Activated CD4-positive, alpha-beta memory T cell treated with anti-CD3 and anti-CD28 coated beads for 36 hours (primary cell): ENCODE measurements at places on chromosomes 16 and 17.

GRCh38 chr17:53470626-53471025, 352.1 kb upstream of the KIF2B start:
- no peak overlapping the region for H3K27ac ChIP-seq
- H3K36me3 ChIP-seq, result no peaks in the 10 kb centered on the region
- H3K27me3 ChIP-seq, result no peaks in the 10 kb centered on the region
- H3K4me1 ChIP-seq, result no peaks in the 10 kb centered on the region
- no peak overlapping the region for H3K4me3 ChIP-seq
- DNase-seq, result no peak

GRCh38 chr17:76382803-76383545, 1.4 kb upstream of the SPHK1 start:
- peak overlapping the region; percentile 78 for H3K4me3 ChIP-seq
- peak; percentile 81 for DNase-seq
- H3K27me3 ChIP-seq, result no peaks in the 10 kb centered on the region
- H3K27ac ChIP-seq, result peak overlapping the region; percentile 85
- peaks cover 8% of the 10 kb centered on the region for H3K4me1 ChIP-seq
- no peaks in the 10 kb centered on the region for H3K36me3 ChIP-seq

DNA sequence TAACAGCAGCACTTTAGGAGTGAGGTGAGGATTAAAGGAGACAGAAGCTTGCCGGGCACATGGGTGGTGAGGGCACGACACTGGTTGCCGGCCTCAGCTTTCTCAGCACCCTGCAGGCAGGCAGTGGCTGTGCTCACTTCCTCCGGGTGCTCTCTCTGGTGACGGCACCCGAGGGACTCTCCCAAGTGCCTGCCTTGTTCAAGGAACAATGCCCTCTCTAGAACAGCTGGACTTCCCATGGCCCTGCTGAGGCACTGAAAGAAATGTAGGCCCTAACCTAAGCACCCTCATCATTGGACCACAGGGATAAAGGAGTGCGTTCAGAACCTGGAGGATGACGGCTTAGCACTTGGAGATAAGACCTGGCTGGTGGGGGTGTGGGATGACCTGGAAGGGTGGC, 72.7 kb downstream of the N4BP1 start:
- H3K27me3 ChIP-seq, result no peaks in the 10 kb centered on the region
- H3K36me3 ChIP-seq, result peaks cover 15% of the 10 kb centered on the region
- no peak overlapping the region for H3K27ac ChIP-seq
- peaks cover 14% of the 10 kb centered on the region for H3K4me1 ChIP-seq
- no peak overlapping the region for H3K4me3 ChIP-seq

- H3K4me3 ChIP-seq, result no peak overlapping the region
- no peaks in the 10 kb centered on the region for H3K27me3 ChIP-seq
- H3K27ac ChIP-seq, result peak overlapping the region; percentile 71
- H3K36me3 ChIP-seq, result peaks cover 30% of the 10 kb centered on the region
- H3K4me1 ChIP-seq, result peaks cover 22% of the 10 kb centered on the region
- peak; percentile 72 for DNase-seq
These were observed 153.5 kb downstream of the VPS53 start for GRCh38 chr17:561116-561515.
